ENCODE measurements at places on chromosomes 3 and 15. TPM values are rescaled to one million over a fixed set of nuclear protein-coding genes. Genes with fewer than 3 reads are reported as not detected.

The PLAAT1 gene
- not detected for total RNA-seq

The ACAN gene
- total RNA-seq, result not detected

The IL5RA gene
- 0.70 TPM for total RNA-seq

The CLDN16 gene
- total RNA-seq, result not detected

Data from CD8-positive, alpha-beta memory T cell (primary cell).